CD4-positive, alpha-beta T cell treated with Interleukin-10 for 1 hour (primary cell): ENCODE measurements at places on chromosomes 12 and 14.

- no peak for DNase-seq
These were observed 21.4 kb downstream of the ANKLE2 start for GRCh38 chr12:132740313-132740646.

GRCh38 chr12:116818948-116819832 is 62.1 kb downstream of the HRK start:
- DNase-seq = peak; percentile 92

- no peak for DNase-seq
These were observed 49.2 kb upstream of the PNMA1 start for GRCh38 chr14:73763396-73763795.

DNA sequence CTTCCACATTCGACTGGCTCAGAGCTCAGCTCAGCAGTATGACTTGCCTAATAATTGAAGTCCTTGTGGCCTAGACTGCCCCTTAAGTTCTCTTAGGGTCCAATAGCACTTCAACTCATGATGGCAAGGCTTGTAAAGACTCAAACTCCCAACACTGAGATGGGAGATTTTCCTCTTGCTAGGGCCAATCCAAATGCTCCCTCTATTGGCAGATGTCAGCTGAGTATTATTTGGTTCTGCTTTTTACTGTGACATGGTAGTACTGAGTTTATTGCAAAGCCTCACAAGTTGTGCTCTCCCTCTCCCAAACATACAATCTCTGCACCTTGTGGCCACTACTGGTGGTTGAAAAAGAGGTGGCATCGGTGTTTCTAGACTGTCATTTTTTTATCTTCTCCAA is 164.2 kb downstream of the ALG10 start:
- DNase-seq = no peak

DNA sequence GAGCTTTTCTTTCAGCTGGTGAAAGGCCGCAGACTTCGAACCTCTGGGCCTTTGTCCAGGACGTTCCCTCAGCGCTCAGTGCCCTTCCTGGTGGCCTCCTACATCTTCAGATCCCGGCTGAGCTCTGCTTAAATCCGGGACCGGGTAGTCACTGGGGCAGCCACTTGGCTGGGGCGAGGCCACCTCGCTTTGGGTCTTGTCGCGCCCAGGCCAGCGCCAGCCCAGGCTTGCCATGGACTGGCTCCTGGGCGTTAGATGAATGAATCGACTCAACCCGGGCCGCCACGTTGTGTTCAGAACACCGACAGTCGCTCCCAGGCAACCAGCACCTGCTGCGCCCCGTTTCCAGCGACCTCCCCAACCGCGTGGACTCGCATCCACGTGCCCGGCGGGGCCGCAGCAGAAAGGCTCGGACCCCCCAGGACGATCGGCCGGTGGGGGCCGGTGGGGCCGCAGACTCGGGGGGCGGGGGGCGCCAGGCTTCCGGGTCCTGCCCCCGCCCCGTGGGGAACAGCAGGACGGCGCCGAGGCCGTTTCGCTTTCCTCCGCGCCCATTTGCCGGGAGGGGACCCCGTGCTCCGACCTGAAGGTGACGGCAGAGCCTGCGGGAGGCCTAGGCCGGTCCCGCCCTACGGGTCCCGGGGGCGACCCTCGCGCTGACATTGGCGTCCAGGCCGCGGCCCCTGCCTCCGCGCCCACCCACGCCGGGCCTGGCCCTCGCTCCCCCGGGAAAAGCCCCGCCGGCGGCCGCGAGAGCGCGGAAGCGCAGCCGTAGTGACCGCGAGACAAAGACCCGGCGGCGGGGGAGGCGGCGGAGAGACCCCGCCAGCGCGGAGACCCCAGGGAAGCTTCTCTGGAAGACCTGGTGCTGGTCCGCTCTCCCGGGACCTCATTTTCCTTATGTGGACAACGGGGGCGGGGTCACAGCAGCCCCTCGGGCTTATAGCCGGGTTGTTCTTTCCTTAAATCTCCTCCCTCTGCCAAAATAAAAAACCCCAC is 37.3 kb upstream of the RCOR1 start:
- peak; percentile 65 for DNase-seq

DNA sequence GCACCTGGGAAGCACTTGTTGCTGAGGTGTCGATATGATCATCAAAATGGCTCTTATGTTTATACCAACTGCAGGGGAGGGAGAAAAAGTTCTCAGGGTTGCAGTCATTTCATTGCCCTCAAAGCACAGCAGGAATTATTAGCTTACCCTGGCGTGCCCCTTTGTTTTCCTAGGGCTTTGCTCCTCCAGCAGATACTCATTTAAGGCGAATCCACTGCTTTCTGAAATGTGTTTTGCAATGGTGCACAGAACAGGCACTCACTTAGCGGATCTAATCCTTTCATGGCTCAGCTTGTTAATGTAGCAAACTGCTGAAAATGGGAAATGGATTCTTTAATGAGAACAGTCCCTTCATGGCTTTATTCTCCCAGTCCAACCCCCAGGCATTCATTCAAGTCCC is 76.7 kb downstream of the NKX2-1 start:
- no peak for DNase-seq

DNA sequence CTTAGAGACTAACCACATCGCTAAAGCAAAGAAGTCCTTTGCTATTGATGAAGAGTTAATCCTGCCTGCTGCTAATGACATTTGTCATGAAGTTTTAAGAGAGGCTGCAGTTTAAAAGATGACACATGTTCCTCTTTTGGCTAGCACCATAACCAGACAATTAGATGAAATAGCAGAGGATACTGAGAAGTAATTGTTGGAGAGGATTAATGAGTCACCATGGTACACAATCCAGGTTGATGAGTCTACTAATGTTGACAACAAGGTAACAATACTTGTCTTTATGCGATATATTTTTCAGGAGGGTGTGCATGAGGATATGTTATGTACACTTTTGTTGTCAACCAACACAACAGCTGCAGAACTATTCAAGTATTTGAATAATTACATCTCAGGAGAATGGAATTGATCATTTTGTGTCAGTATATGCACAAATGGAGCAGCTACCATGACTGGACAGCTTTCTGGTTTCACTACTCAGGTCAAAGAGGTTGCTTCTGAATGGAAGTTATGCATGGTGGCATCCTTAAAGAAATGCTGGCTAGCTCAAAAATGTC is 56.7 kb downstream of the LRRIQ1 start:
- DNase-seq = no peak

DNA sequence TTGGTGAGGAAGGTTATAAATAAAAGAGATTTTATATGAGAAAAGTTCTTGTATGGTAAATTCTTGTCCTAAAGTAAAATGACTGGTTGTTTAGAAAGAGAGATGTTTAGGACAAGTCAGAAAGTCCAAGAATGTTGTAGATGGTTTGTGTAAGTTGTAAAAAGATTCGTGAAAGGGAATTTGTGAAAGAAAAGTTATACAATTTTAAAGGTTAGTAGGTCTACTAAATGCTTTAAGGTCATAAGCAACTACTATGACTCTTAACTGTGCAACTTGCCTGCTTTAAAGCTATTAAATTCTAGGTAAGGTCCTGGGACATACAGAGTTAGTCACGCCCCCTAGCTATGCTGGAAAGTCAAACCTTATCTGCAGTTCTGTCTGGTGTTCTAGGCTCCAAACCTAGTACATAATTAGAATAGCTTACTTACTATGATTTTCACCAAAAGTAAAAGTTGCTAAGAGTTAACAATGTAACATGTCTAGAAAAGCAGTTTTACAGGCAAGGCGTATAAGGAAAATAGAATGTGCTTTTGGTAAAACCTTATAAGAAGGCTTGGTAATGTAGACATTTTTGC is 11.2 kb upstream of the DHRS2 start:
- DNase-seq = no peak

GRCh38 chr14:55389330-55389729 is 22.3 kb downstream of the ATG14 start:
- no peak for DNase-seq
